ENCODE measurements at places on chromosomes 7 and 10. TPM values are rescaled to one million over a fixed set of nuclear protein-coding genes. Genes with fewer than 3 reads are reported as not detected.

Gene FEZF1
- total RNA-seq, result not detected

Gene SEC31B
- total RNA-seq, result 2.6 TPM

Gene ANK3
- 110 TPM for total RNA-seq

Gene PON1
- not detected for total RNA-seq

Gene DLX5
- not detected for total RNA-seq

Gene ALOX5
- 3.1 TPM for total RNA-seq

Gene TRPV6
- total RNA-seq, result not detected

Gene LIPF
- total RNA-seq, result not detected

Gene CCDC172
- not detected for total RNA-seq

Gene SPDYE18
- not detected for total RNA-seq
